ENCODE measurements at places on chromosomes 4 and X. TPM values are rescaled to one million over a fixed set of nuclear protein-coding genes. Genes with fewer than 3 reads are reported as not detected.

The CABS1 gene
- not detected for total RNA-seq

The H2BW1 gene
- total RNA-seq: not detected

The LUZP4 gene
- not detected for total RNA-seq

The USP17L15 gene
- total RNA-seq: not detected

The SMIM43 gene
- 0.66 TPM for total RNA-seq

DNA sequence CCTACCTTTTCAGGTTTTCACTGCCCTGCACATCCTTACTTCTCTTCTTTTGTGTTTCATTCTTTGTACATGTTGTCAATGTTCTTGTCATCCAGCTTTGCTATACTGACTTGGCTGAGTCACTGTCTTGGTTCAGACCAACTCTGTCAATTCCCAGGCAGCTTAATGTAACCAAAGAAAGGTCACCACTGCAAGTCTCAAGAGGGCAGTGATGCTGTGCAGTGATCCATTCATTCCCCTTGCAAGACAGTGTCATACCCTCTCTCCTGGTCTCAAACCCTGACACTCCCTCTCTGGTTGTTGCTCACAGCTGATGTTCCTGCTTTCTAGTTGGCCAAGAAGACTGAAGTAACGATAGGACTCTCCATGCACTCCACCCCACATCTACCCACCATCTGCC is 17.5 kb downstream of the RAB39B start:
- no peaks in the 10 kb centered on the region for H3K4me1 ChIP-seq
- H3K27ac ChIP-seq: no peak overlapping the region
- H3K27me3 ChIP-seq: no peaks in the 10 kb centered on the region
- no peak for DNase-seq
- H3K4me3 ChIP-seq: no peak overlapping the region

DNA sequence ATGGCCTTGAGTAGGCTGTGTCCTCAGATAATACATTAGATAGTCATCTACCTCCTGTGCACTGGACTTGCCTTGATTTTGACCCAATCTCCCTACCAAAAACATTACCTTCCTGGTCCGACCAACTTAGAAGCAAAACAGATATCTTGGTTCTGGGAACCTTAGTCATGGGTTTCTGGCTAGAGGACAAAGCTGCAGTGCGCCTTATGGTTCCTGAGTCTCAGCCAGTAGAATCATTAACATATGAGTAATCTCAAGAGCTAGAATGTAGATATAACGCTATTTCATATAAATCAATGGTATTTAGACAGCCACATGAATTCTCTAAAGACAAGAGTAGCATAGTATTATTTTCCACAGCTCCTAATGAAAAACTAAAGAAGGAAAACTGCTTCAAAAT is 83.1 kb downstream of the GRIA3 start:
- DNase-seq: no peak
- H3K4me3 ChIP-seq: no peak overlapping the region
- no peaks in the 10 kb centered on the region for H3K4me1 ChIP-seq
- H3K27me3 ChIP-seq: no peaks in the 10 kb centered on the region

DNA sequence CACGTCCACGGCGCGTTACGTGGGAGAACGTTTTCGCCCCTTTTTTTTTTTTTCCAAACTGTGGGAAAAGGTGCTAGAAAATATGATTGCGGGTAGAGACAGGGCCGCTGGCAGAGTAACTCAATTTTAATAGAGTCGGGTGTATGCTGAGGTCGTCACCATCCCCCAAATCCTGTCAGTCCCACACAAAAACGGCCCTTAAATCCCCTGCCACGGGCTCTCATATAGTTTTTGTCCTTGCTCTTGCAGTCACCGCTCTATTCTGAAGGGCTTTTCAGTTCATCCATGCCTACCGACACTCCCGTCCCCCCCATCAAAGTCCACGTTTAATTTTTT is 796 bp upstream of the MED14 start:
- H3K36me3 ChIP-seq: no peaks in the 10 kb centered on the region
- H3K4me3 ChIP-seq: peak overlapping the region; percentile 70

DNA sequence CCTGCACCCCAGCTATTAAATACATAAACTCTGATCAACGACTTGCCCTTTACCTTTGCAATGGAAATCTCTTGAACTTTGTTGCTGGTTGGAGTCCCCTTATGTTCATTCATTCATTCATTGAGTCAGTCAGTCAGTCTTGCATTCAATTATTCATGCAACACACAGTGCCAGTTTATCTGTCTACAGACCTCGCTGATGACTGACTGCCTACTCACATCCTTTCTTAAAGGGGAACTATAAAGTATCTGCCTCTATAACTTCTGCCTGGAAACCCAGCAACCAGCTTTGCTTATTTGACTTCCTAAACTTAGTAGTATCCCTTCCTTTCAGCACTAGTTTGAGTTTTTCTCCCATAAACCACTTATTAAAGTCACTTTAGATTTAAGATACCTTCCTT is 620.8 kb upstream of the ADGRL3 start:
- DNase-seq: no peak
- H3K36me3 ChIP-seq: no peaks in the 10 kb centered on the region
- H3K4me1 ChIP-seq: no peaks in the 10 kb centered on the region
- H3K27me3 ChIP-seq: no peaks in the 10 kb centered on the region
- no peak overlapping the region for H3K4me3 ChIP-seq

GRCh38 chr4:76272073-76272472 is 20.6 kb downstream of the FAM47E start:
- H3K4me3 ChIP-seq: no peak overlapping the region
- no peak for DNase-seq
- H3K4me1 ChIP-seq: no peaks in the 10 kb centered on the region
- no peak overlapping the region for H3K27ac ChIP-seq
- no peaks in the 10 kb centered on the region for H3K36me3 ChIP-seq

Measured in sigmoid colon (tissue), 7 donors.